ENCODE measurements at places on chromosomes 4 and X. TPM values are rescaled to one million over a fixed set of nuclear protein-coding genes. Genes with fewer than 3 reads are reported as not detected.

- DNase-seq, result no peak
Measured at GRCh38 chrX:13170966-13171558, 126.6 kb upstream of the FAM9C start.

DNA sequence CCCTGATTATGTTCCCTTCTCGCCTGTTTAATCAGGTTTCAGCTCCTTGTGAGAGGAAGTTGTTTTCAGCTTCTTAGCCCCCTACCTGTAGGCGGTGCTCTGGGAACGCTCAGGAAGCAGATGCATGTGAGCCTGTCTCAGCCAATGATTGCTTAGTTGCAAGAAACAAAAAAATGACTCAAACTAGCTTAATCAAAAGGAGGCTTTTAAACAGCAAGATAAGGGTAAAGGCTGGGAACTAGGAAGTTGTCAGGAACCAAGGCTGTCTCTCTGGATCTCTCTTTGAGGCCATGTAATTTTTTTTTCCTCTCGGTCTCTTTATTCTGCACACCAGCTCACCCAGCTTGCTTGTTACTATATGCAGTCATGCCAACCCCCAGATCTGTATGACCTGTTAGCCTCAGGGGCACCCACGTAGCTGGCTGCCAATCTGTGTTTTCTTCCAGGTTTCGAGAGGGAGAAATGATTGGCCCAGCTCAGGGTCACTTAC lies 109.1 kb downstream of the PTTG2 start:
- no peak for DNase-seq

- no peak for DNase-seq
Measured at GRCh38 chrX:107445146-107445545, 4.3 kb upstream of the FRMPD3 start.

The PCDH10 gene
- total RNA-seq, result not detected

DNA sequence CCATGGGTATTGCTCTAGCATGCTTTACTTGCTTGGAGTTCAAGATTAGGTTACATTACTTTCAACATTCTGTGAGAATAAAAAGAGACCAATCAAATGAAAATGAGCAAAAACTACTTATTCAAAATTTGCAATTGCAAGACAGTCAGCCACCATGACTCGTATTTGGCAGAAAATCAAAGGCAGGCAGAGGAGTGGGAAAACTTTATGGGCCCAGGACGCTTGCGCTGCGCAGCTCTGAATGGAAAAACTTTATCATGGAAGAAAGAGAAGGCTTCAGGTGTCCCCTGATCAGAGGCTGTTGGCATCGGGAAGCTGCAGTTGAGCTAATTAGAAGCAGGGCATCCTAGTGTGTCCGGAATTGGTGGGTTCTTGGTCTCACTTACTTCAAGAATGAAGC lies 250.6 kb downstream of the USP46 start:
- no peak for DNase-seq

- no peak for DNase-seq
Measured at GRCh38 chr4:64158648-64159326, 250.5 kb downstream of the TECRL start.
